ENCODE measurements at places on chromosomes 6 and 20.

- DNase-seq = no peak
Observed at GRCh38 chr6:17591287-17591686, 8.8 kb upstream of the FAM8A1 start.

DNA sequence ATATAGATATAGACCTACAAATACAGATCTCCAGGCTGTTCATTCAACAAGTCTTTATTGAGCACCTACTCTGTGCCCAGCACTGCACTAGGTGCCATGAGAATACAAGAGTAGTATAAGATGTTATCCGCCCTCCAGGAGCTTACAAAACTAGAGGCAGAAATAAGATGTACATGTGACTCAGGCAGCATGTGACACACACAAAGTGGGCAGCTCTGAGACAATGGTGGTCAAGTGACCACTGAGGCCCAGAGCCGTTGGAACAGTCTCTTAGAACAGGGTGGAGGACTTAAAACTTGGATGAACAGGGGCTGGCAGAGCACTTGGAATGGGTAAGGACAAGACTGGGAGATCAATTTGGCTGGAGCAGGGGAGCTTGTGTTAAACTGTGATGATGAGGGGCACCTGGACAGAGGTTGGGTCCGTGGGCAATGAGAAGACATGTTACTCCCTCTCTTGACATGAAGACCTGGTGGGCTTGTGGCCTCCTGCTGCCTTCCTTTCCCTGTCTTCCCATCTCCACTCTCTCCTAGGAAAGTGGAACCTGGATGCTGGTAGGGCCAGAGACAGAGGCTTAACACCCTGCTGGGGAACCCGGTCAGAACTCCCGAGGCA is 21.2 kb downstream of the TRIM15 start:
- DNase-seq = no peak

GRCh38 chr6:32108094-32108627 is 977 bp downstream of the TNXB start:
- peak; percentile 55 for DNase-seq

DNA sequence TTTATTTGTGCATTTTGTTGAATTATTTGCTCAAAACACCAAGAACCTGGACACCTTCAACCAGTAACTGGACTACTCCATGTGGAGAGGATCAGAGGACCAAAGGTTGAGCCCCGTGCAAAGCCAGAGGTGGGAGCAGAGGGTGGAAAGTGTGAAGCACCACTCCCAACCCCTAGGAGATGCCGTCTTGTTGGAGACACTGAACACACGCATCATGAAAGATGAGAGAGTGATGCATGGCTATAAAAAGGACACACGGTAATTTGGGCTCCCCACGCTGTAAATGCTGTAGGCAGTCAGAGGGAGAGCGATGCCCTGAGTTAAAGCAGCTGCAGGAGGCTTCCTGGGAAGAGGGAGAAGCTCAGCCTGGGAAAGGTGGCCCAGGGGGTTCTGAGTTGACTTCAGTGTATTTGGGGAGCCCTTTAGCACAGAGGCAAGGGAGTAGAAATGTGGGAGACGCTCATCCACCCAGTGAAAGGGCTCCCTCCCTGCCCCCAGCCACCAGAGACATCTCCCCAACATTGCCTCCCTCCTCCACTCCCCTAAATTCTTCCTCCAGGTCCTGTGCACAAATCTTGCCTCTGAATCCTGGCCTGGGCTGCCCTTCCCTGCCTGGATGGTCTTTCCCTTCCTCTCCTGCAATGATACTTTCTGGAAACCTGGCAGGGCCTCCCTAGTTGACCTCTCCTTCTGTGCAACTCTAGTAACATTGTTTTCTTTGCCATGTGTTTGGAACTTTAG is 55.8 kb upstream of the IYD start:
- no peak for DNase-seq

DNA sequence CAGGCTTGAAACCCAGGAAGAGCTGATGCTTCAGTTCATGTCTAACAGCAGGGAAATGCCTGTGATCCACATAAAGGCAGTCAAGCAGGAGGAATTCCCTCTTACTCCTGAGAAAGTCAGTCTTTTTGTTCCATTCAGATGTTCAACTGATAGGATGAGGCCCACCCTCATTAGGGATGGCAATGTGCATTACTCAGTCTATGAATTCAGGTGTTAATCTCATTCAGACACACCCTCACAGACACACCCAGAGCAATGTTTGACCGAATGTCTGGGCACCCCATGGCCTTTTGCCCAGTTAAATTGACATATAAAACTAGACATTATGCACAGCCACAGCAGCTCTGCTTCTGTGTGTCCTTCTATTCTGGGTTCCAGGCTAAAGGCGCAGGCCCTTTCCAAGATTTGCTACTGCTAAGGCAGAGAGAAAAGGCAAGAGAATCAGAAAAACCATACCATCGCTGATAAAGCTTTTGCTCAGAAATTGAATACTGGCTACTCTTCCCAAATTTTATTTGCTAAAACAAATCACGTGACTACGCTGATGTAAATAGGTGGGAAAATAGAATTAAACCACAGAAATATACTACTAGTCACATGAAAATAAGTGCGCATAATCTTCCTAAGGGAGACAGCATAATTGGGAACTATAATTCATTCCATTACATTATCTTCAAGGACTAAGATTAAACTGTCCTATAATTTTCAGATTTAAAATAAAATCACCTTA is 625.0 kb upstream of the MAN1A1 start:
- no peak for DNase-seq
